ENCODE measurements at places on chromosomes 4 and X. TPM values are rescaled to one million over a fixed set of nuclear protein-coding genes. Genes with fewer than 3 reads are reported as not detected.

Gene HERC6
- 10.9 TPM for total RNA-seq

DNA sequence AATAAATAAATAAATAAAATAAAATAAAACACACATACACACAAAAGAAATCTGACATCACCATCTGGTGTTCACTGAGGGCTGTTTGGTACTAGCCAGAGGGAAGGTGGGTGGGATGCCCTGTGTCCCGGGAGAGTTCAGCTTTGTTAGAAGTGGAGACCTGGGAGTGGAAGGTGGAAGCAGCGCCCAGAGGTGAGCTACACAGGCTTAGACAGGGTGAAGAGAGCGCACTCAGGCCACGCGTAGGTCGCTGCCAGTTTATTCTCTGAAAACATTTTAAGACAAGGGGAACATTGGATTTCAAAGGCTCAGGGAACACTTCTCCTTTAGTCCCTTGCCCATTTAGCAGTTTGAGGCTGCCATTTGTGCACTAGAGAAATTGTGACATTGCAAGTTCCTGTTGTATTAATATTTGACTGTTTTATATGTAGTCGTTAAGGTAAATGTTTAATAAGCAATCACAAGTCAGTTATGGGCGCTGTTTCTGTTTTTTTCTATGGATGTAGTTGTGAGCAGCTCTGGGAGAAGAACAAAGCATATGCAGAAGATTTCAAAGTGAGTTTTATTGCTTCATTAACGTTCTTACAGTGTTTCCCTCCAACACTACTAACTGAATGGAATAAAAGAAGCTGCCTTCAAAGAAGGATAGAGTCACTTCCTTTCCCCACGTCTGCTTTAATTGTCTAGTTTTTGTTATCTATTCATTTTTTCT is 405.5 kb upstream of the NR3C2 start:
- no peak for DNase-seq

Gene PTPN13
- 10.7 TPM for total RNA-seq

DNA sequence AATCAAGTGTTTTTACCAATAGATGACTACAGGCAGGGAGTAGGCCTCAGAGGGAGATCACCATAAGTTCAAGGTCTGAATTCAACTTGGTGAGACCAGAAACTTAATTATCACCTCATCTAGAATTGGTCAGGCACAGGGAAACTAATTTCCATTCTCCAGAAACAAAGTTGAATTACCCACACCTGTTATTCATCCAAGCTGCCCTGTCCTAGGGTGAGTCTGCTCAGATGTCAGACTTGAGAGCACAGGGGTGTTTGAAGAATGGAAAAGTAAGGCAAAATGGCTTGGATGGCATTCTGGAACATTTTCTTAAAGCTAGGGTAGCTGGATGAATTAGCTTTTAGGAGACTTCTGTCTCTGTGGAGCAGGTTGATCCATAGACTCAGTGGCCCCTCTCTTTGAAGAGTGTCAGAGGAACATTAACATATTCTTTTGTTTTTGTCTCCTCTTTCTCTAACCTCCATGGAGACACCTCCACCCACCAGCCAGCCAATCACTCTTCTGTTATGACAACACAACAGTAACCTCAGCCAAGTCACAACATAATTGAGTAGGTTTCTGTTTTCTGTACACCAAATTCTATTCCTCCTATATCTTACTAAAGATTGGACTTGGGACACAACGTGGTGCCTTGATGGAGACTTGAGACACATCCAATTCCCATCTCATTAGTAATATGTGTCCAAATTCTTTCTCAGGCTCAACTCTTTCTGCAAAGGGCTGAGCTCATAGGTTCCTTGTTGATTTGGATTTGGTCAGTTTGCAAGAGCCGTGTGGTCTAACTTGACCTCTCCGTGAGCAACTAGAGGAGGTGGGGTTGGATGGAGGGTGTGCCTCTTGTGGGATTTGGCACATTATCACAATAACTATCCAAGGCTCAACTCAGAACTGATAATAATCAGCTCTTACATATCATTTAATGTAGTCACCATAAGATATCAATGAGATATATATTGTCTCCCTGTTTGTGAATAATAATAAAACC is 45.1 kb downstream of the VSIG4 start:
- no peak for DNase-seq

Gene BEND2
- 0.47 TPM for total RNA-seq

- no peak for DNase-seq
Measured at GRCh38 chr4:148116264-148116663, 325.9 kb downstream of the NR3C2 start.

DNA sequence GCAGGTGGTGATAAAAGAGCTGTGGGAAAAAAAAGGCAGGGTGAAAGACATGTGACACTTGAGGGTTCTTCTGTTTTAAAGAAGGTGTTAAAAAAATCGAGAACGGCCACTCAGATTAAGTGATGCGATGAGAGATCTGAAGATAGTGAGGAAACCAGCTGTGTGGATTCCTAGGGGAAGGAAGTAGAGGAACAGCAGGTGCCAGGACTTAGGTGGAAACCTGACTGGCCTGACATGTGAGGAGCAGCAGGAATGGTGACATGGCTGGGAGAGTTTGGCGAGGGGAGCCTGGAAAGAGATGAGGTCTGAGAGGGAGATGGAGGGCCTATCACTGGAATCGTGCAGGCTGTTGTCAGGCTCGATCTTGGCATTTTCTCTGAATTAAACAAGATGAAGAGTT is 55.5 kb downstream of the BMPR1B start:
- no peak for DNase-seq

Gene CXorf51B
- total RNA-seq = not detected

GRCh38 chrX:153981771-153982533 is 9.4 kb downstream of the TMEM187 start:
- DNase-seq = peak; percentile 76

Gene IL1RAPL2
- total RNA-seq = not detected

- no peak for DNase-seq
Measured at GRCh38 chr4:8371596-8371995, 68.9 kb downstream of the ACOX3 start.

- DNase-seq = no peak
Measured at GRCh38 chrX:38004046-38004445, 2.3 kb upstream of the SYTL5 start.

GRCh38 chr4:173572493-173573129 is 42.6 kb upstream of the HAND2 start:
- no peak for DNase-seq

DNA sequence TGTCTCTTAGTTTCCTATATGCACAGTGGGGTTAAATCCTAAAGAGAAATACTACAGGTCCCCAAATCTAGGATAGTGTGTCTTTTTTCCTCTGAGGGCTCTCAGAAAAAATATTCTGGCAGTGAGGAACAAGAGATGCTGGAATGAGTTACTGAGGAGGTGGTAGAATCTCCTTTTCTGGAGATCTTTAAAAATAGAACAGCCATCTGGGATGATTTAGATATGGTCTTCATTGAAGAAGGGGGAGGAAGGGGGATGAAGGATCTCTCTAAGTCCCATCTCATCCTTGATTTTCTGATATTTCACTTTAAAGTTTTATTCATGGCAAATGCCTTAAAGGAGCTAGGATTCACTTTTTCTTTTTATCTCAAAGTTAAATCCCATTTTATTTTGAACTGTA is 235.0 kb downstream of the MAML3 start:
- DNase-seq = no peak

DNA sequence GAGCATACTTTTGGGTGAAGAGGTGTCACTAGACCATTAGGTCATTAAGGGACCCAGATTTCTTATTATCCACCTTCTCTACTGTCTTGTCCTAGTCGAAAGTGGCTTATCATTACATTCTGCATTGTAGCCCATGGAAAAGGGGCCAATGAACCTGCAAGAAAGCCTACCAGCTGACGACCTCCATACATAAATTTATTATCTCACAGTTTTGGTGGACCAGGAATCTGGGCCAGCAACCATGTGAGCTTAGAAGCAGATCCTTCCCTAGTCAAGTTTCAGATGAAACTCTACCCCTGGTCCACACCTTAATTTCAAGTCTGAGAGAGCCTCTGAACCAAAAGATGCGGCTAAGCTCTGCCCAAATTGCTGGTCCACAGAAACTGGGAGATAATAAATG is 37.6 kb downstream of the RPS6KA3 start:
- no peak for DNase-seq

Gene TDO2
- total RNA-seq = not detected

Gene CXCL8
- 0.50 TPM for total RNA-seq

- DNase-seq = peak; percentile 53
Measured at GRCh38 chr4:139764182-139764581, 98.6 kb downstream of the MGST2 start.

Gene SPANXC
- total RNA-seq = not detected

Gene SLC9B1
- total RNA-seq = 0.94 TPM

- DNase-seq = no peak
Measured at GRCh38 chr4:95594013-95594412, 45.2 kb upstream of the UNC5C start.
